ENCODE measurements at places on chromosomes 12 and 14. TPM values are rescaled to one million over a fixed set of nuclear protein-coding genes. Genes with fewer than 3 reads are reported as not detected.

NGB gene
- not detected for total RNA-seq

SMCO3 gene
- not detected for total RNA-seq

GDF3 gene
- total RNA-seq = not detected

AHNAK2 gene
- 0.02 TPM for total RNA-seq

ANO4 gene
- total RNA-seq = not detected

TCTN2 gene
- total RNA-seq = 9.1 TPM

BCL2L2 gene
- 5.7 TPM for total RNA-seq

CLEC2D gene
- total RNA-seq = 337 TPM

IAPP gene
- total RNA-seq = not detected

SERPINA3 gene
- not detected for total RNA-seq

TOMM20L gene
- not detected for total RNA-seq

SERPINA10 gene
- not detected for total RNA-seq

TAMALIN gene
- total RNA-seq = 4.2 TPM

FGF23 gene
- not detected for total RNA-seq

ITGB7 gene
- total RNA-seq = 408 TPM

EPYC gene
- total RNA-seq = not detected

STRAP gene
- 44.0 TPM for total RNA-seq

CMKLR1 gene
- 8.8 TPM for total RNA-seq

ST8SIA1 gene
- total RNA-seq = 0.48 TPM

PTPRO gene
- total RNA-seq = 16.2 TPM

NR1H4 gene
- total RNA-seq = not detected

PCNX4 gene
- total RNA-seq = 43.3 TPM

AMHR2 gene
- total RNA-seq = not detected

SDR9C7 gene
- total RNA-seq = not detected

TAS2R20 gene
- total RNA-seq = 2.3 TPM

PTPN6 gene
- total RNA-seq = 221 TPM

GYS2 gene
- total RNA-seq = not detected

KLRC1 gene
- 9.3 TPM for total RNA-seq

CAPZA3 gene
- total RNA-seq = not detected

OR4K5 gene
- not detected for total RNA-seq

NKX2-1 gene
- total RNA-seq = not detected

POTEG gene
- not detected for total RNA-seq

Data from naive thymus-derived CD4-positive, alpha-beta T cell (primary cell).